ENCODE measurements at places on chromosomes 5 and 9.

DNA sequence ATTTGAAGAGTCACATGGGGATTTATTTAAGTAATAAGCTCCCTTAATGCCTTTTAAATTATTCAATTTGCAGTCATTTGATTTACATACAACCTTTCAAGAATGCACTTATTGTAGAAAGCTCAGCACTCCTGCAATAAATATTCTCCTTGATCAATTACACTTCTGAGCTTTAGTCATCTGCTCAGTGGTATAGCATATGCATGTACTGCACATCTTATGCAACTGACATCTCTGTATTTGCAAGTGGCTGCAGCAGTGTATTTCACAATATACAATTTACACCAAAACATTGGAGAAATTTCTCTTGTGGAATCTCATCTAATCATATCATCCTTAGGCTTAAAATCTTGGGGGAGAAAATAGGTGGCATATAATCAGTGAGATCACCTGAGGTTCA lies 325.7 kb downstream of the SLF1 start:
- DNase-seq = no peak

- no peak for DNase-seq
Observed at GRCh38 chr9:81782313-81782995, 93.1 kb upstream of the TLE1 start.

GRCh38 chr5:76180814-76181805 lies 97.9 kb downstream of the SV2C start:
- no peak for DNase-seq

GRCh38 chr5:93385655-93386054 lies 195.4 kb downstream of the NR2F1-AS1 start:
- DNase-seq = no peak

DNA sequence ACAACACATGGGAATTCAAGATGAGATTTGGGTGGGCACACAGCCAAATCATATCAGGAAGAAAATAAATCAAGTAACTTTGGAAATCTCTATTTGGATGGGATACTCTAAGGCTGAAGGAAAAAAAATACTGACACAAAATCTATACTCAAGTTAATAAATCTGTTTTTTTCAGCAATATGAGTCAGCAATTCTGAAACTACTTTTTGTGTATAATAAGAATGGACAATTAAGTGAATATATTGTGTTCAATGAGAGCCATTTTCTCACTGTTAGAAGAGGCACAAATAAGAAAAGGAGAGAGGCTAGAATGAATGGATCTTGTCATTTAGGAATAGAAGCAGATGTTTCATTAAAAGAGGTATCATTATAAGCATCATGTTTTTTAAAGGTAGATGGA lies 651.0 kb downstream of the TAF11L14 start:
- no peak for DNase-seq

- no peak for DNase-seq
Observed at GRCh38 chr5:139223481-139223880, 25.3 kb upstream of the SIL1 start.

DNA sequence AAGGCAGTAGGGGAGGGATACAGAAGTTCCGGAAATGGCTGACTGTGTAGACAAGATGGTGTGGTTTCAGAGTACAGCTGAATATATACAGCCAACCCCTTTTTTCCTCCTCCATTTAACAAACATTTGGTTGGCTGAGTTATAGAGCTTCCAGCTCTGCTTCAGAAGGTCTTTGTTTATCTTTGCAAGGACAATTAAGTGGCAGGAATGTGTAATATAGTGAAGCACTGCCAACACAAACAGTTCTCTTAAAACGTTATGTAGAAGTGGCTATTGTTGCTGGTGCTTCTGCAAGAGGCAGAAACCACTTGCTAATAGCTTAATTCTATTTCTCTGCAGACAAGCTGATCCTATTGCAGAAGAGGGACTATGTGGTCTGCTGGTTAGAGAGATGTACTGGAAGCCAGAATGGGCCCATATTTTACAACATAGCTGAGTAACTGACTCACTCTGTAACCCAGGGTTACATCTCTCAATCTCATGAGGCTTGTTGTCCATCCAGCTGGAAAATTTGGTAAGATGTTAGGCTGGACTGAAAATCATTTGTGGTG lies 62.7 kb upstream of the OSMR start:
- no peak for DNase-seq

- DNase-seq = no peak
Observed at GRCh38 chr5:110916381-110917049, 155.0 kb upstream of the TSLP start.

DNA sequence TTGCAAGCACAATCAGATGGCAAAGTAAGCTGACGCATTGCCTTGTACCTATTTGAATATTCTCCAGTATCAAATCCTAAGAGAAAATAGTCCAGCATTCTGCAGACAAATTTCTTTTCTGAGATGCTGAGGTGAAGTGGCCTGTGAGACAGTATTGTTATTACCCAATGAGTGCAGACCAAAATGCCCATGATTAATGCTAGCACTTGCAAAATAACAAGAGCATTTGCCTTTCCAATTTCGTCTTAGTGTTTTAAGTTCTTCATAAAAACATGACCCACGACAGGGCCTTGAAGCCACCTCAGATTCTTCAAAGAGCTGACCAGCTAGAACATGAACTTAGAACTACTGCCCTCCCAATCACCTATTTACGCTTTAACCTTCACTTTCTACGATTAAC lies 2.6 kb upstream of the IQGAP2 start:
- DNase-seq = no peak

DNA sequence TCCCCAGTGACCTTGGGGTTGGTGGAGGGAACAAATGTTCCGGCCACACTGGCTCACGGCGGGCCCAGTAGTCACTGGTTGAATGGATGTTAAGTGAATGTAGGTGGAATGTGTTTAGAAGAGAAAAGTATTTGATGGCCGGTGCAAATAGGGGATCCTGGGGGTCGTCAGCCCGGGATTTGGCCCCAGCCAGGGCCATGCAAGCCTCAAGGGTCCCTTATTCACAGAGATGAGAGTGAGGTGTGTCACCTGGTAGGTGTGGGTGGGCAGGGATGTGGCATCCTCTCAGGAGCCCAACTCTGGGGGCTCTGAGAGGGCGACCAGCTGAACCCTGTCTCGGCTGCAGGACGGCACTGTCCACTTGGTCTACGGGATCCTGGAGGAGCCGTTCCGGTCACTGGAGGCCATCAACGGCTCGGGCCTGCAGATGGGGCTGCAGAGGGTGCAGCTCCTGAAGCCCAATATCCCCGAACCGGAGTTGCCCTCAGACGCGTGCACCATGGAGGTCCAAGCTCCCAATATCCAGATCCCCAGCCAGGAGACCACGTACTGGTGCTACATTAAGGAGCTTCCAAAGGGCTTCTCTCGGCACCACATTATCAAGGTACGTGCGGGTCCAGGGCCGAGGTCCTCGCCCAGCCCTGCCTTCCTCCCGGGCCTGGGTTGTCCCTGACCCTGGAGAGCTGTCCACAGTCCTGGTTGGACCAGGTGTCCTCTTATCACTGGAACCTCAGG lies 5.9 kb downstream of the DBH start:
- DNase-seq = no peak

DNA sequence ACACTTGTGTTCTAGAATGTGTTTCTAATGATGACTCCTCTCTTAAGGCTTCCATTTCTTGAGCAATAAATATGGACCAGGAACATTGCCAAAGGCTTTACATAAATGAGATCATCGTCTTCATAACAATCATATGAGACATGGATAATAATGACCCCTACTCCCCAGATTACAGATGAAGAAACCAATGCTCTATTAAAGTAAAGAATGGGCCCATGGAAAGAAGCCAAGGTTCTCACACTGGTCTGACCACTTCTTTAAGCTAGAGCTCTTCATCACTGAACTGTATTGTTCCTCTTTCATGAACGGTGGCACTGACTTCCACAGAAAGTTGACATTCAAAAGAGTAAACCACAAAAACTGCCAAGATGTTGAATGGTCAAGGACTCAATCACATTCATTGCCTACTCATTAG lies 65.3 kb downstream of the MARCHF3 start:
- no peak for DNase-seq

DNA sequence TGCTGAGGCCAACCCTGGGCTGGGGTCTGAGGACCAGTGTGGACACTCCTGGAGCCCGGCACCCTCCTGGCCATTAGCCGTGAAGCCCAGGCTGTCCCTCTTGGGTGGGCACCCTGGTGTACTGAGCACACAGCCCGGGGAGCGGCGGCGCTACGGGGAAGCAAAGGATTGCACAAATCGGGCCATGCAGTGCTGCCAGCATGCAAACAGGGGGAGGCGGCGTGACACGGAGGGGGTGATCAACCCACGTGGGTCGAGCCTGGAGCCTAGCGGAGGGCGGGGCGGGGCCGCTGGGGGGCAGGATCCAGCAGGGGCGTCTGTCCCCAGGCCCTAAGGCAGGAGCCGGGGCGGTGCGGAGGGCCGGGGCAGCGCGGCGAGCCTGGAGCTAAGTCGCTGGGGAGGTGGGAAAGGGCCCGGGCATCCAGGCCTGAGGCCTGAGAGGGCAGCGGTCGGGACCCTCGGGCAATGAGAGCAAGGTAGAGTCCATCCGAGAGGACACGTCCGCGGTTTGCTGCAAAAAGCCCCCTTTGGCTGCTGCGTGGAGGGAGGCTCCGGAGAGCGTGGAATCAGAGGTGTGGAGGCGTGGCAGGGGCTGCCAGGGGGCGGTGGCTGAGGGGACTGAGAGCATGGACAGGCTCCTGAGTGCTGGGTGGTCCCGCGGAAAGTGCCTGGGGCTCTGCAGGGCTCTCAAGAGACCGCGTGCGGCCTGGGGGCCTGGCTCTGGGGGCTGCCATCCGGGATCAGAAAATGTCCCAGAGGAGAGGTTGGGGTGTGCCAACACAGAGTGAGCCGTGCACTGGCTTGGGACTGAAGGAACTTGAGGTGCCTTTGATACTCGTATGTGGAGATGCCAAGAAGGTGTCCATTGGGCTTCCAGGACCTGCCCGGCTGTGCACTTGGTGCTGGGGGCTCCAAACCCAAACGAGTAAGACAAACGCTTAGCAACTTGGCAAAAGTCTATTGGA lies 94.2 kb downstream of the BARX1 start:
- DNase-seq = no peak

GRCh38 chr9:131087354-131087893 lies 8.9 kb upstream of the AIF1L start:
- no peak for DNase-seq

DNA sequence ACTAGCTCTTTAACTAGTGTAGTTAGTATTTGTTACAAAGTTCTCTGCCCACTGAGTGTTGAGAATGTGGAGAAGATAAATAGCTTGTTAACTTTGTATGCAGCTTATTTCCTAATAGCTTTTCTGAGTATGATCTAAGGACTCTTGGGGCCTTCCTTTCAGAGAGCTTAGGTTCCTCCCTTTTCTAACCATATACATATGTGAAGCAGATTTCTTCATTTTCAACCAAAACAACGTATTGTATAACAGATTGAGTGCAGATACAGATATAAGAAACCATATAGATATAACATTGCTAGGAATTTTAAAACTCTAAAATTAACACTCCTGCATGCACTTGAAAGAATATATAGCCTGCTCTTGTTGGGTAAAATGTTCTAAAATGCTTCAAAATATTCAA lies 70.4 kb downstream of the SCAMP1 start:
- DNase-seq = no peak

DNA sequence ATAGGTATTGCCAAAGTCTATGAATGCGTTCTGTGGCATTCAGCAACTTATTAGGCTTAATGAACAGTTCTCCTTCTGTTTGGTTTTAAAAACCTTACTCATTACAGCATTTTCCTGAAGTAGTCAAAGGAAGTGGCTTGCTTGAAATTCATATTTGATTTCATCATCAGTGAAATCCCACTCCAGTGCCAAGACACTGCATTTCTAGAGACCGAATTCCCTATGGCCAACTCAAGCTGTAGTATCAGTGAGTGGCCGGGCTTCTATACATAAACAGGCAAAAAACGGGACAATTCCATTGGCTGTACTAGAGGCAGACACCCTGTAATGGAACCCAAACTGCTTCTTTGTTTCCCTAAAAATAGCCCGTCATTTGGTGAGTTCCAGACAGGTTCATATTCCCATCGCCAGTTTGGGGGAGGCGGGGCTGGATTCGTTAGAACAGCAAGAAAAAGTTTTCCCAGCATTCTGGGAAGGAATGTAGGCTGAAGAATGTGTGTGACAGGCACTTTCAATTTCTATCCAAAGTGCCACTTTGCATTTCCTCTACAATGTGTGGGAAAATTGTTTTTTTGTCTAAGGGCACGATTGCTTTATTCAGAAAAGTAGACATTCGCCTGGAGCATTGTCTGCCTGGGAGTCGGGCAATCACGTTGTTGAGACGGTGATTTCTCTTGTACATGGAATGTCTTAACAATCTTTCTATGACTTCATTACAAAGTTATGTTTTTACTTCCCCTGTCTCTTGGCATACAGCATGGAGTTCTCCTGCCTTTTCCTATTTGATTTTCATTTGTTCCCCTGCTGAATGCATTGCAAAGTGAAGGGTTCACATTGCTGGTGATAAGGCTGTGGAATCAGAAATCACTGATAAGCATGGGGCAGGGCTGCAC lies 141.8 kb upstream of the MAST4 start:
- DNase-seq = no peak

- DNase-seq = no peak
Observed at GRCh38 chr5:36660397-36661049, 54.1 kb downstream of the SLC1A3 start.

- no peak for DNase-seq
Observed at GRCh38 chr9:17481565-17481964, 97.3 kb upstream of the SH3GL2 start.

DNA sequence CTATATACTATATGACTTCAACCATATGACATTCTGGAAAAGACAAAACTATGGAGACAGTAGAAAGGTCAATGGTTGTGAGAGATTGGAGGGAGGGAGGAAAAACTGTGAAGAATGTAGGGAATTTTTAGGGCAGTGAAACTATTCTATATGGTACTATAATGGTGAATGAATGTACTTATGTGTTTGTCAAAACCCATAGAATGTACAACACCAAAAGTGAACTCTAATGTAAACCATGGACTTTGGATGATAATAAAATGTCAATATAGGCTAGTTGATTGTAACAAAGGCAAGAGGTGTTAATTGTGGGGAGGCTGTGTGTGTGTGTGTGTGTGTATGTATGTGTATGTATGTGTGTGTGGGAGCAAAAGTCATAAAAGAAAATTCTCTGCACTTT lies 10.8 kb upstream of the STOM start:
- DNase-seq = no peak

- DNase-seq = no peak
Observed at GRCh38 chr9:133116346-133117231, 4.5 kb downstream of the RALGDS start.

- DNase-seq = no peak
Observed at GRCh38 chr9:137219757-137220316, 2.2 kb downstream of the RNF208 start.

All from GM19239 (cell line).